Tibial artery (tissue), 4 donors: ENCODE measurements at places on chromosomes 11 and 22.

DNA sequence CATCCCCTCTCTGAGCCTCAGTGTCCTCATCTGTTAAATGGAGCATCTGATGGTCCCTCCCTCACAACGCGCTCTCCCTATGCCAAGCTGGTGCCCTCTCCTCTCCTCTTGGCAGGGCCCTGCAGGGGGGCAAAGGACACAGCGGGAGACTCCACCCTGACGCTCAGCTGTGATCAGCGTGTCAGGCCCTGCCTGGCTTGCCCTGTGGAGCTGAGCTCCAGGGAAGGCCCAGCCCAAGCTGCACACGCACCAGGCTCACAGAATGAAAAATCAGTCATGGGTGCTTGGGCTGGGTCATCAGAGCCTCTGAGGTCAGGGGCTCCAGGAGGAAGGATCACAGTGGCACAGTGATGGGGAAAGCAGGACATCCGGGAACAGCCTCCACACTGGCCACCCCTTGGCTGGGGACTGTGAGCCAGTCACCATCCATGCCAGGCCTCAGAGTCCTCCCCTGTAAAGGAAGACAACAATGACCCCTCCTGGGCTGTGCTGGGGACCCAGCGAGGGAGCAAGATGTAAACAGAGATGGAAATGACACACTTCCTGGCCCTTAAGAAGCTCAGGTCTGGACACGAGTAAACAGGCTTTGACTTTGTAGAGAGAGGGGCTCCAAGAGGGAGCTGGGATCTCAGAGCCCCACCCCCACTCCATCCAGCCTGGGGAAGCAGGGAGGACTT lies 36.6 kb downstream of the RPL3 start:
- no peak overlapping the region for H3K4me3 ChIP-seq
- peaks cover 2% of the 10 kb centered on the region for H3K27me3 ChIP-seq
- no peaks in the 10 kb centered on the region for H3K36me3 ChIP-seq

DNA sequence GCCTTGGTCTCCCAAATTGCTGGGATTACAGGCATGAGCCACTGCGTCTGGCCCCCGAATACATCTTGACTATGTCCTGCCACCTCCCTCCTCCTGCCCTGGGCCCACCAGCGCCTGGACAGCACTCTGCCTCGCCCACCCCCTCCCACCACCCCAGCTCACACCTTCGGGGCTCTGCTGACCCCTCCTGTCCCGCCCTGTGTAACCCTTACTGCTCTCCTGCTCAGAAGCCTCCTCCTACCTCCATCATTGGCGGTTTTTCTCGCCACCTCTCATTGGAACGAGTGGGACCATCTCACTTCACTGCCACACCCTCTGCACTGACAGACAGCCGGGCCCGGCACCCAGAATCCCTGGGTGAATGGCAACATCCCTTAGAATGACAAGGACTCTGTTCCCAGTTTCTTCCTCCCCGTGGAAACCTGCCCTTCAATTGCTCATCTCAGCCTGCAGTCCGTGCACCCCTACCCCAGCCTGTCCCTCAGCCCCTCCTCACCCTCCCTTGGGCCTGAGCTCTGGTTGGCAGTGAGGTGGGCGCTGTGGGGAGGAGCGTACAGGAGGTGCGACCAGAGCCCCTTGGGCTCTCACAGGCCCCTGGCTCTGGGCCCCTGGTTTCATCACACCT lies 32.2 kb downstream of the LRRC74B start:
- H3K4me1 ChIP-seq = no peaks in the 10 kb centered on the region
- H3K36me3 ChIP-seq = no peaks in the 10 kb centered on the region
- no peak overlapping the region for H3K27ac ChIP-seq
- H3K27me3 ChIP-seq = no peaks in the 10 kb centered on the region
- DNase-seq = no peak

DNA sequence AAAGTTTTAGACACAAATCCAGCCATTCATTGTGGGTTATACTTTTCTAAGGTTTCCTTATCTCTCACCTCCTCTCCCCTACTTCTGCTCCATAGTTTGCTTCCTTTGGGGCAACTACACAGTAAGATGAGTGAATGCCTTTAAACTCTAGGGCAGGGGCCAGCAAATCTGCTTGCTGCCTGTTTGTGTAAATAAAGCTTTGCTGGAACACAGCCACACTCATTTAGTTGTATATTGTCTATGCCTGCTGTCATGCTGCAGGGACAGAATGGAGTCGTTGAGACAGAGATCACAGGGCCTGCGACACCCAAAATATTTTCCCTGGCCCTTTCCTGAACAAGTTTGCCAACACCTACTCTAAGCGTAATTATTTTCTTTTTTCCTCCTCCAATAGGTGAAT lies 58.7 kb downstream of the TECTA start:
- H3K36me3 ChIP-seq = no peaks in the 10 kb centered on the region
- no peak for DNase-seq
- no peaks in the 10 kb centered on the region for H3K4me1 ChIP-seq
- no peaks in the 10 kb centered on the region for H3K27me3 ChIP-seq
- no peak overlapping the region for H3K27ac ChIP-seq

DNA sequence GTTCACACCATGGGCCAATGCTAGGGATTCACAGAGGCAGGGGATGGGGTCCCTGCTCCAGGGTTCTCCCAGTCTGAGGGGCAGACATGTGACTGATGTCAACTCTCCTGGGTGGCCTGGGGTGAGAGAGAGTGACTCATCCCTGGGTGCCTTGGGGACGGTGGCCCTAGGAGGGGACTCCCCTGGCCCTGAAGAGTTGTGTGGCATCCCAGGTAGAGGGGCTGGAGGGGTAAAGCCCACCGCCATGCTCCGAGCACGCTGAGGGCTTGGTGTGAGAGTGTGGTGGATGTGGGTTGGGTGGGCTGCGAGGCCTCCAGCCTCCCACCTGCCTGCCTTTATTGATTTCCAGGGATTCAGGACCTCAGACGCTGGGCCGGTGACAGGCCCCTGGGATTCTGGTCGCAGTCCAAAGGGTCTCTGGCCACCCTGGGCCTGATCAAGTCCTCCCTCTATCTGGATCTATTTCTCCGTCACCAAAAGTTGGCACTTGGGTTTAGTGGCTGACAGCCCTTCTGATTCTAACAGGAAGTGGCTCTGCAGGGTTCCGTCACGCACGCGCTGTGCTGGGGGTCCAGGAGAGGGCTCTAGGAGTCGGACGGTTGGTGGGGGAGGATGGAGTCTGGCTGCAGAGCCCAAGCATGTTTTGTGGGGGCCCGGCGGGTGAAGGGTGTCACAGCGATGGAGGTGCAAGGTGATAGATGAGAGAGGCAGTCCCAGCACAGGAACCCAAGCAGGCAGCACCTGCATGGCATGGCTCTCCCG lies 27.3 kb upstream of the WNT7B start:
- H3K4me3 ChIP-seq = no peak overlapping the region
- no peaks in the 10 kb centered on the region for H3K27me3 ChIP-seq
- no peak for DNase-seq
- H3K4me1 ChIP-seq = peaks cover 43% of the 10 kb centered on the region
- H3K36me3 ChIP-seq = no peaks in the 10 kb centered on the region
- no peak overlapping the region for H3K27ac ChIP-seq

- H3K36me3 ChIP-seq = peaks cover 53% of the 10 kb centered on the region
- no peak for DNase-seq
- H3K4me1 ChIP-seq = no peaks in the 10 kb centered on the region
- no peaks in the 10 kb centered on the region for H3K27me3 ChIP-seq
- no peak overlapping the region for H3K27ac ChIP-seq
These were observed 7.1 kb downstream of the ACAD8 start for GRCh38 chr11:134260503-134260902.

DNA sequence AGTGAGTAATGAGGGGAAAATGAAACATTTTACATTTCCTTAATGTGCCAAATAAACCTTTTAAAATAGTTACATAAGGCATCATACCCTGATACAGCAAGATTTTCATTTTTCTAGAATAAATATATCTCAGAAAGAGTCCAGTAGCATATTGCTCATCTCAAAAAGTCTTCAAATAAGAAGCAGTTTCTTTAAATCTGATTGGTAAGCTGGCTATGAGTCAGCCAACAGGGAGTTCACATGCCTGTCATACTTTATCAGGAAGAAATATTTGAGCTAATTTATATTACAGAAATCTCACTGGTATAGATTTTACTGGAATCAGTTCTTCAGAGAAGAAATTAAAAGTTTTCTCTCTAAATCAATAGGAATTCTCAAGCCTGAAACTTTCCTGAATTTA lies 258.1 kb downstream of the C11orf87 start:
- no peak for DNase-seq
- no peaks in the 10 kb centered on the region for H3K27me3 ChIP-seq
- no peaks in the 10 kb centered on the region for H3K36me3 ChIP-seq
- no peaks in the 10 kb centered on the region for H3K4me1 ChIP-seq

- no peaks in the 10 kb centered on the region for H3K36me3 ChIP-seq
- H3K27me3 ChIP-seq = no peaks in the 10 kb centered on the region
- H3K4me3 ChIP-seq = no peak overlapping the region
- no peaks in the 10 kb centered on the region for H3K4me1 ChIP-seq
- no peak overlapping the region for H3K27ac ChIP-seq
These were observed 146.6 kb downstream of the BBOX1 start for GRCh38 chr11:27187075-27187847.

DNA sequence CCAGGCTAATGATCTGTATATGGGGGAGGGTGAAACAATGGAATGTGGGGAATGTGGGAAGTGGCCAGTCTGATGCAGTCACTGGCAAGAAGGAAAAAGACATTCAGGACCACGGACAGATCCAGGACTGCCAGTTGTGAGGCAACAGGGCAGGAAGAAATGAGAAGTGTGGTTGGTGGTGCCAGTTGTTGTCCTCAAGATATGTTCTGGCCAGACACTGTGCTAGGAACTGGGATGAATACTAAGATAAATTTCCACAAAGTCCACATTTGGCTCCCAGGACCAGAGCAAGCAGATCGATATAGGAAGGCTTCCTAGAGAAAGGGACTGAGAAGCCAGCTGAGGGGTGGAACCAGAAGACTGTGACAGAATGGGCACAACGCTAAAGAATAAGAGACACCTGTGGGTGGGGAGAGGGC lies 6.8 kb upstream of the TPBGL start:
- no peak overlapping the region for H3K4me3 ChIP-seq
- no peaks in the 10 kb centered on the region for H3K4me1 ChIP-seq
- H3K27ac ChIP-seq = no peak overlapping the region
- H3K36me3 ChIP-seq = no peaks in the 10 kb centered on the region
- no peak for DNase-seq

- no peak overlapping the region for H3K27ac ChIP-seq
- no peaks in the 10 kb centered on the region for H3K36me3 ChIP-seq
- no peaks in the 10 kb centered on the region for H3K4me1 ChIP-seq
These were observed 929.9 kb downstream of the BRD1 start for GRCh38 chr22:48897645-48898370.

- H3K27me3 ChIP-seq = no peaks in the 10 kb centered on the region
- peak overlapping the region; percentile 96 for H3K27ac ChIP-seq
These were observed 396 bp downstream of the TEF start for GRCh38 chr22:41382098-41382578.

DNA sequence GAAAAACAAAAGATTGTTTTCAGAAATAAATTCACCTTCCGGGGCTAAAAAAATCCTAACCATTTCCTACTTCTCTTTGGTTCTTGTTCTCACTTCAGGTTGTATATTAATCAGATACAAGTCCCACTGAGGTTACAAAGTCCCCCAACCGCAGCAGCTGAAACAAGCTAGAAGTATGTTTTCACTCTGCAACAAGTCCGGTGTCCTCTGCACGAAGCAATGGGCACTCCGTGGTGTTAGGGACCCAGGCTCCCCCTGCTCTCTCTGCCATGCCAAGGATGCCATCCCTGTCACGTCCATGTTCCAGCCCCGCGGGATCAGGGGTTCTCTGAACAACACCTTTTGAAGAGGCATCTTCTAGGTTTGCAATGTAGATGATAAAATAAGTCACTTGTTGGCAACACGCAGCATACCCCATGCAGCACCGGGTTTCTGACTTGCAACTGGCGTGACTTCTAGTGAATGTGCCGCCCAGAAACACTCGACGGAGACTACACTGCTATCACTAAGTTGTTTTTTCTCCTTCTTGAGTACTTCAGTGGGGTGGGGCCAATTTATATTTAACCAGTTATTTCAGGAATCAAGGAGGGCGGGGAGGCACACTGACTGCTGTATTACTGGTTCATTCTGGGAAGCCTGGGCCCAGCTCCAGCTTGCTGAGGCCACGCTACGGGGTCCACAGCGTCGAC lies 25.4 kb upstream of the GSTP1 start:
- H3K27ac ChIP-seq = peak overlapping the region; percentile 66
- peaks cover 32% of the 10 kb centered on the region for H3K4me1 ChIP-seq
- no peaks in the 10 kb centered on the region for H3K27me3 ChIP-seq
- H3K36me3 ChIP-seq = no peaks in the 10 kb centered on the region
- H3K4me3 ChIP-seq = peak overlapping the region; percentile 28

DNA sequence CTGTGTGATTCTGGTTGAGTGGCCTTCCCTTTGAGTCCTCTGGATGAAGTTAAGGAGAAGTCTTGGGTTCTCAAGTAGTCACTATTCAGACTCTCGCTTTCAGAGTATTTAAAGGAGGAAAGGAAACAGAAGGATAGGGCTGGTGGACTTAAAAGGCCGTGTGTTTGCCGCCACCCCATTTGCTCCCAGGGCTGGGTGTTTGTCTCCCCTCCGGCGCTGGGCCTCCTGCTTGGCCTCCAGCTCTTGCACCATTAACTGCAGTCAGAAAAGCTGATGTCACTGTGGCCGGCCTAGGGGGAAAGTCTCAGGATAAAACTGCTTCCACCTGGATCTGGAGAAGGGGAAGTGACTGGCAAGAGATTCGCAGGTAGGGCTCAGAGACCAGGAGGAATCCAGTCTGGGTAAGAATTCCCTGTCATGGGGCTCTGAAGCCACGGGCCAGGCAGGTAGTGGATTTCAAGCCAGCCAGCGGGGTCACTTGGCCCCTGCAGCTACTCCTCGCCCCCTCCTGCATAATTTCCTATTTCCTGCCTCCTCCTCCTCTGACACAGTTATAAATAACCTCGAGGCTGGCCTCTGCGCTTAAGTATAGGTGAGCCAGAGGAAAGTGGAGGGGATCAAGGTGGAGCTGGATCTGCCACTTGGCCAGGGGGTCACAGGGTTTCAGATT lies 17.1 kb downstream of the TIMP3 start:
- no peak for DNase-seq
- H3K4me3 ChIP-seq = no peak overlapping the region
- H3K27ac ChIP-seq = no peak overlapping the region
- H3K4me1 ChIP-seq = peaks cover 56% of the 10 kb centered on the region
- no peaks in the 10 kb centered on the region for H3K27me3 ChIP-seq

DNA sequence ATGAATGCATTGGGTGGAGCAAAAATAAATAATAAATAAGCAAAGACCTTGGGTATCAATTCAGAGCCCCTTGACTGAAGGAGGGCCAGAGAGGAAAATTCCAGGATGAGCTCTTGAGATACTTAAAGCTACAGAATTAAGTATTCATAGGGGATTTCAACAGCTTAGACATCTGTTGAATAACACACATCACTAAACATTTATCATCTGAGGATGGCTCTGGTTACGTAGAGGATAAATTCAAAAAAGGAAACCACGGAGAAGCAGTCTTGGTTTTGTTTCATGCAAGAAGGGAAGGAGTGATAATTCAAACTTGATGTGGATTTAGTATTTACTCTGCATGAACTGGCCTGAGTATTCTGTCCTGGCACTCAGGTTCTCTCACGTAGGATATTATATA lies 29.8 kb downstream of the ARHGAP42 start:
- H3K27me3 ChIP-seq = no peaks in the 10 kb centered on the region
- no peak overlapping the region for H3K27ac ChIP-seq
- no peaks in the 10 kb centered on the region for H3K36me3 ChIP-seq
- H3K4me3 ChIP-seq = no peak overlapping the region
- no peaks in the 10 kb centered on the region for H3K4me1 ChIP-seq
- DNase-seq = no peak
